Transverse colon (tissue), 4 donors: ENCODE measurements at places on chromosomes 3 and 15. TPM values are rescaled to one million over a fixed set of nuclear protein-coding genes. Genes with fewer than 3 reads are reported as not detected.

The GOLGA8J gene
- 0.95 TPM for total RNA-seq

DNA sequence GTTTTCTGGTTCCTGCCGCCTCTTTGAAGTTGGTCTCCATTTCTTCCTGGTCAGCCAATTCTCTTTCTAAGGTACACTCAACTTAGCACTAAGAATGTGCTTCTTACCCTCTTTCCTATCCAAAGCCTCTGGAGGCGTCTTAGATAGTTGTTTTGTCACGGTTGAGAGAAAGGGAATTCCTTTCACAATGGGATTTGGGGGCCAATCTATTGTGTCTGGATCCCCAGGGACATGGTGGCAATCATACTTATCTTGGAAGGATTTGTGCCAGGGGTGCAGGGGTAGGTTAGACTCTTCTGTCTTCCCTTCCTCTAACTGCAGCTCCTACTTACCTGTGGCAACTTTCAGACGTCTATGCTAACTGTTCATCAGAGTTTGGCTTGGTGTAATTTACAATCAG, 287.1 kb downstream of the SOX2 start:
- no peak for DNase-seq

- no peak for DNase-seq
Observed at GRCh38 chr15:44883199-44883877, 73.1 kb upstream of the TERB2 start.

DNA sequence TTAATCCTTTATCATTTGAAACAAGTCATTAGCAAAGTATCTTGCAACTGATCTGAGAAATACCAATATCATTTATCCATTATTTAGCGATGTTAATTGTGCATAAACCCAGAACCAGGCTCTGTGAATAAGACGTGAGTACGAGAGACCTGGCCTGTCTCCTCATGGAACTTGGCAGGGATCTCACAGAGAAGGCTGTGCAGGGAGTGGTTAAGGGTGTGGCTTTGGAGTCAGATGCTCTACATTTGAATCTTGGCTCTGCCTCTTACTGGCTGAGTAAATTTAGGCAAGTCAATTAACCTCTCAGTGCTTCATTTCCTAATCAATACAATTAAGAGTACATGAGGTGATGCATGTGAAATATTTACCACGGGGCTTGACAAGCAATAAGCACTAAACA, 39.9 kb upstream of the TBL1XR1 start:
- DNase-seq: peak; percentile 56

The ATP10A gene
- 10.0 TPM for total RNA-seq
